Central memory CD4-positive, alpha-beta T cell (primary cell): ENCODE measurements at places on chromosomes 4 and X.

DNA sequence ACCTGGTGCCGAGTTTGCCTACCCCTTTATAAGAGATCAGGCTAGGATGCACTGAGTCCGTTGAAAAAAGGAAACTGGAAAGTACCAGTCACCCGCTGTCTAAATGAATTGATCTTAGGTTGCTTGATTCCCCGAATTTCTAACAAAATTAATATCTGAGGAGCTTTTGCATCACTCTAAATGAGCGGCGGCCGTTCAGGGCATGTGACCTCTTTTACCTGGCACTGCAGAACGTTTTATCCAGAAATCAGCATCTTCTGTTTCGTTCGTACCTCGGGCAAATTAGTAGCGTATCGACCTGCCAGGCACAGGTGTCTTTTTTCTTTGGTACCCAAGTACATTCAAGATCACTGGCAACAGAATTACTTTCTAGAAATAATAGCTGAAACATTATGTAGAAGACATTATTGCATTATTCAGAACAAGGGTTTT, 876 bp downstream of the KLHL2 start:
- peak; percentile 15 for DNase-seq

DNA sequence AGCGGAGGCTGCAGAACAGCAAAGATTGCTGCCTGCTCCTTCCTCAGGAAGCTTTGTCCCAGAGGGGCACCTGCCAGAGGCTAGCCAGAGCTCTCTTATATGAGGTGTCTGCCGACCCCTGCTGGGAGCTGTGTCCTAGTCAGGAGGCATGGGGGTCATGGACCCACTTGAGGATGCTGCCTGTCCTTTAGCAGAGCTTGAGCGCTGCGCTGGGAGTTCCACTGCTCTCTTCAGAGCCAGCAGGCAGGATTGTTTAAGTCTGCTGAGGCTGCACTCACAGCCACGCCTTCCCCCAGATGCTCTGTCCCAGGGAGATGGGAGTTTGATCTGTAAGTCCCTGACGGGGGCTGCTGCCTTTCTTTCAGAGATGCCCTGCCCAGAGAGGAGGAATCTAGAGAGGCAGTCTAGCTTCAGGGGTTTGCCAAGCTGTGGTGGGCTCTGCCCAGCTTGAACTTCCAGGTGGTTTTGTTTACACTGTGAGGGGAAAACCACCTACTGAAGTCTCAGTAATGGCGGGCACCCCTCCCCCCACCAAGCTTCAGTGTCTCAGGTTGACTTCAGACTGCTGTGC, 10.9 kb downstream of the DCK start:
- peak; percentile 58 for DNase-seq

DNA sequence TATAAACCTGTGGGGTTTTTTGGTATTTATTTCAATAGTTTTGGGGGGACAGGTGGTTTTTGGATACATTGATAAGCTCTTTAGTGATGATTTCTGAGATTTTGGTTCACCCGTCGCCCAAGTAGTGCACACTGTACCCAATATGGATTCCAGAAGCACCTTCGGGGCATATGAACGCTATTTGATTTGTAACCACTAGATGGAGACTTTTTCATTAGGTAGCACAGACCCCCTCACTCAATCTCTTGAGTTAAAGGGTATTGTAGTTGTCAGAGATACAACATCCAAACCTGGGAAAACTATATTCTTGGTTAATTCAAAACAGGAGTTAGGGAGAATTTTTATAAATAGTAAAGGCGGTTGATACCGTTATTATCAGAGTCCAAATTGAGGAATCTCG, 79.8 kb downstream of the SPANXN3 start:
- DNase-seq = no peak

GRCh38 chr4:177339477-177340374, 30.1 kb downstream of the NEIL3 start:
- DNase-seq = peak; percentile 33

DNA sequence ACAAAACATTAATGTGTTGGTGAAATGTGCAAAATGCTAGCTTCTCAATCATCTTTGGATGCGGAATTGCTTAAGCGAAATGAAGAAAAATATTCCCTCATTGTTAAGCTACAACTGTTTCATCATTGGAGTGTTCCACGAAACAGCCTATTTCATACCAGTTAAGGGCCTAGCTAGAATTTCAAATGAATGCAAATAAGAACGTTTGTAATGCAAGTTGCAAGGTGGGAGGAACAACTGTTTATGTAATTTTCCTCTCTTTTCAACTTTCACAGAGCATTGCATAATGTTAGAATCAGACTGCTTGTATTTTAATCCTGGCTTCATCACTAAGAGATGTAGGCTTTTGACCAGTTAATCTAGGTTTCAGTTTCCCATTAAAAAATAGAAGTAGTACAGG, 480.1 kb downstream of the IL1RAPL1 start:
- no peak for DNase-seq

- DNase-seq = no peak
Observed at GRCh38 chr4:14711259-14711658, 291.0 kb upstream of the CPEB2 start.

- no peak for DNase-seq
Observed at GRCh38 chrX:9659571-9660195, 106.0 kb downstream of the GPR143 start.

- DNase-seq = no peak
Observed at GRCh38 chr4:176499518-176499917, 179.8 kb downstream of the SPCS3 start.

DNA sequence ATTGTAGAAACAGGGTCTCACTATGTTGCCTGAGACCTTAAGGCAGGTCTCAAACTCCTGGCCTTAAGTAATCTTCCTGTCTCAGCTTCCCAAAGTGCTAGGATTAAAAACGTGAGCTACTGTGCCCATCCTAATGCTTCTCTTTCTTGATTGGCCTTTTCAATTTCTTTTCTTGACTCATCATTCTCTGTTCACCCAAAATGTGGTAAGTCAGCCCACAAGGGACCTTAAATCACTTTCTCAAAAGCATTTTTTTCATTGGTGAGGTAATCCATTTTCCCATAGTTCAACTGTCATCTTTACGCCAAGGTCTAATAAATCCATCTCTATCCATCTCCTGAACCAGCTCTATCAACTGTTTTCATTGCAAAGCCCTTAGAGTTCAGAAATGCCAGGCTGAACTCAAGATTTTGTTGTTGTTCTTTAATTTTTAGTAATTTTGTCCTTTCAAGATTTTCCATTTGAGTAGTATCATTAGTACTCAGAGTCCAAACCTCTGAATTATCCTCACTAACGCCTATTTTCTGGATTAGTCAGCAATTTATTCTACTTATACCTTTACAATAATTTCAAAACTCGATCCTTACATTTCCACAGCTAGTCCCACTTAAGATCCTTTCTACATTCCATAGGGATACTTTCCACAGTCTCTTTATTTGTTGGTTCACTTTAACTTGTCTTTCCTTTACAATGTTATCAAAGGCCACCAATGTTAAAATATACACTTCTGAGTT, 528.6 kb downstream of the IL15 start:
- DNase-seq = no peak

DNA sequence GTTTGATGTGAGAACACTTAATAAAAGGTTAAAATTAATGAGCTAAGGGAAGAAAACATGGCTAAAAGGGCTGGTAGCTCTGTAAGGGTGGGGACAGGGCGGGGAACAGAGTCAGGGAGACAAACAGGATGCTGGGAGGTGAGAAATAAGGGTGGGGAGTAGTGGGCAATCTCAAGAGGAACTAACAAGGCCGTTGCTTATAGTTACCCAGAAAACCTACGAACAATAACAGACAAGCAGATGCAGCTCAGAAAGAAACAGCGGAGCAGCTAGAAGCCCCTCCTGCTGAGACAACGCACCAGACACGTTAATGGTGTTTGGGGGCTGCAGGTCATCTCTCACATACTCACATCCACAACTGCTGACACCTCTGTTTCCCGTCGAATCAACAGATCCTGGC, 9.7 kb upstream of the KLF3 start:
- DNase-seq = peak; percentile 80

DNA sequence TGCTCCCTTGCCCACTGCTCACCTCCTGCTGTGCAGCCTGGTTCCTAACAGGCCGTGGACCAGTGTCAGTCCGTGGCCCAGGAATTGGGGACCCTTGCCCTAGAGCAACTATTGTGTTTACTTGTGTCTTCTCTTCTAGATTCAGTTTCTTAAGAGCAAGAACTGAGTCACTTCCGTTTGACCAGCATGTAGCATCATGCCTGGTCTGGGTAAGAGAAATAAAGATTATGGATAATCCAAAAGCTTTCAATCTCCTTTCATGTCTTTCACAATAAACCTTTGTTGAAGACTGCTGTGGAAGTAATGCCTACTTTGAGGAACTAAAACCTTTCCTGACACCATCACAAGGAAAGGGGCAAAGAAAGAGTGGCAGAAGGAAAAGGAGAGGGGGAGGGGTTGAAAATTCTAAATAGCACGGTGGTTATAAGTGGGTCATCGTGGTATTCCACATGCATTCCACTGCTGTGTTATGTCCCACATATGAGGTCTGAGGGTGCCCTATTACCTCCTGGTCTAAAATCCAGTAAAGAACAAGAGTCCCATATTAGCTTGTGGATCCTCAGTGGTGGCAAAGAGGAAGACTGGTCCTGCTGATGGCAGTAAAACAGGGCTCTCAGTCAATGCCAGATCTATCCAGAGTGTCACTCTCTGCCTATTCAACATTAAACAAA, 133.4 kb downstream of the RASL11B start:
- no peak for DNase-seq

- no peak for DNase-seq
Observed at GRCh38 chrX:109886122-109886761, 116.7 kb upstream of the TMEM164 start.

DNA sequence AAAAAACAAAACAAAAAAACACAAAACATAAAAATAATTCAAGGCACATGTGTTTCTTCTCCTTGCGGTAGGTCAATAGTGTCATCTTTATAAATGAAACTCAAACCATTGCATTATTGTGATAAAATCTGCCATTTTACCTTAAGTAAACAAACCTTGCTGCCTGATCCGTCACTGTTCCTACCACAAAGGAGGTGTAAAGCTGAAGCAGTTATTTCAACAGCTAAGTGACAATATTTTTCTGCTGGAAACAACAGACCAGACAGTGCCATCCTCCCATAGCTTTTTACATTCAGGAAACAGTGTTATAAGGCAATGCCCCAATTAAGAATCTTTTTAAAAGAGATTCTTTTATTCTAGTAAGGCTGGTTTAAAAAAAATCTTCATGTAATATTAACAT, 242.7 kb downstream of the PPP1R2C start:
- DNase-seq = no peak

DNA sequence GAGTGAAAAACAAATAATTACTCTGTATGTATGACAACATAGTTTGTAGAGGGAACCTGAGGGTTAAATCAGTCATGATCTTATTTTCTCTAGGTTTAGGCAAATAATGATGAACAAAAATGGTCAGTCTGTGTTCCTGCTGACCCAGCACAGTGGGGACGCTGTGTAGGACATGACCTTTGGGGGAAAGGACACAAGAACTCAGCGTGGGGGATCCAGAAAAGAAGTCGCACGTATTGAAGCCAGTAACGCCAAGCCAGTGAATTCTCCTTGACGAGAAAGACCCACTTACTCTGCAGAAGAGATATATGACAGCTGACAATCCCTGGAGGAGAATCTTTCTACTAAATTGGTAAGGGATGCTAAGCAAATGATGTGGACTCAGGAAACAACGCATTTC, 36.6 kb downstream of the HELT start:
- no peak for DNase-seq

DNA sequence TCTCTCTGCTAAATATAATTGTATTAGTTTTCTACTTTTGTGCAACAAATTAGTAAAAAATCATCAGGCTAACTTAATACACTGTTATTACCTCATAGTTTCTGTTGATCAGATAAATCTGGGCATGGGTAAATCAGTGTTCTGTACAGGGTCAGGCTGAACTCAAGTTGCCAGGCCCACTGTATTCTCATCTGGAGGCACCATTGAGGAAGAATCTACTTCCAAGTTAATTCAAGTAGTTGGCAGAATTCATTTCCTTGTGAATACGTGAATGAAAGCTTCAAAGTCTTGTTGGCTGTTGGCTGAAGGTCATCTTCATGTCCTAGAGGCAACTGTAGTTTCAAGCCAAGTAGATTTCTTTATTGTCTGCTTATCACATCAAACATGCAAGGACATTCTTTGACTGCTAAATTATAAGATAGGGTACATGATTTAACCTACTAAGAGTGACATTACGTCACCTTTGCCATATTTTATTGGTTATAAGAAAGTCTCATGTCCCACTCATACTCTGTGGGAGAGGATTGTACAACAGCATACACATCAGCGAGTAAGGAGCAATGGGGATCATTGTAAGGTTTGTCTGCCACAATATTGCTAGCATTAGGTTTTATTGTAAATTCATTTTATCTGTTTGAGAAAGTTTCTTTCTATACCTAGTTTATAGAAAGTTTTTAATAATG, 1219.0 kb downstream of the ARAP2 start:
- no peak for DNase-seq

GRCh38 chrX:11151799-11152559, 40.8 kb downstream of the HCCS start:
- no peak for DNase-seq

DNA sequence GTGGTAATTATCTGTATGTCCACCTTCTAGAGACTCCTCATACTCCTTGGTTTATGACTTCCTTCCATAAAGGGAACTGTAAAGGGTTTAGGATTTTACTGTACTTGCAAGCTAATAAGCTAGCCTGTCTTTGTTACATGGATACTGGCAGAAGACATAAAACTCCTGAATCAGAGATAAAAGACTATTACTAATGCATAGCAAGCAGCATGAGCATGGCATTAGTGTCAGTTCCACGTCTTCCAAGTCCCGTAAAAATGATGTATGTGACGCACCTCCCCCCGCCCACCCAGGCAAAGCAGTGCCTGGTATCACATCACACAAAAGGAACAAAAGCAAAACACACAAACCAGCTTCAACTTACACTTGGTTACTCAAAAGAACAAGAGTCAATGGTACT, 71.0 kb downstream of the SLC10A6 start:
- DNase-seq = no peak

DNA sequence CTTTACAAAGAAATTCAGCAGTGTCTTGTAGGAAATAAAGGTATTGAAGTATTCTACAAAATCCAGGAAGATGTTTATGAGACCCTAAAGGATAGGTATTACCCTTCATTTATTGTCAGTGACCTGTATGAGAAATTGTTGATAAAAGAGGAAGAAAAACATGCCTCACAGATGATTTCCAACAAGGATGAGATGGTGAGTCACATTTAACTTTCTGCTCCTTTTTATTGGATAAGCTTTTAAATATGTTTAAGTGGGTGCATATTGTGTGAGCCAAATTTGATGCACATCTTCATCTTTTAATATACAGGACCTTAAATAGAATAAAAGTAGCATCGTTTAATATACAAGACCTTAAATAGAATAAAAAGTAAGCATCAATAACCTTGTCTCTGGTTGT, 72.1 kb downstream of the LRP2BP start:
- DNase-seq = no peak

DNA sequence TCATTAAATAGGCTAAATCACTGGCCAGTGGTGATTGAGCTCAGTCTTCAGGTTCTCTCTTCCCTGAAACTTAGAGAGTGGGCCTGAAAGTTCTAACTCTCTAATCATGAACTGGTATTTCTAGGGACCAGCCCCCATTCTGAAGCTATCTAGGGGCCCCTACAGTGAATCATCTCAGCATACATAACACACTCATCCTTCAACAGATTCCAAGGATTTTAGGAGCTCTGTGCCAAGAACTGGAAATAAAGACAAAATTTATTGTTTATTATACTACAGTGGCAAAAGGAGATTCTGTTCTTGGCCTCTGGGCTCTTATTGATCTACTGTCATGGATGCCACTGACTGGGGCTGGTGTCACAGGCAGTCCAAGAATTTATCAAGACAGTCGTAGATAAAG, 263.8 kb upstream of the IGFBP7 start:
- DNase-seq = no peak
